ENCODE measurements at places on chromosomes 7 and 10.
A peak's percentile ranks its signal among the peaks of the same experiment; 100 is the strongest.

DNA sequence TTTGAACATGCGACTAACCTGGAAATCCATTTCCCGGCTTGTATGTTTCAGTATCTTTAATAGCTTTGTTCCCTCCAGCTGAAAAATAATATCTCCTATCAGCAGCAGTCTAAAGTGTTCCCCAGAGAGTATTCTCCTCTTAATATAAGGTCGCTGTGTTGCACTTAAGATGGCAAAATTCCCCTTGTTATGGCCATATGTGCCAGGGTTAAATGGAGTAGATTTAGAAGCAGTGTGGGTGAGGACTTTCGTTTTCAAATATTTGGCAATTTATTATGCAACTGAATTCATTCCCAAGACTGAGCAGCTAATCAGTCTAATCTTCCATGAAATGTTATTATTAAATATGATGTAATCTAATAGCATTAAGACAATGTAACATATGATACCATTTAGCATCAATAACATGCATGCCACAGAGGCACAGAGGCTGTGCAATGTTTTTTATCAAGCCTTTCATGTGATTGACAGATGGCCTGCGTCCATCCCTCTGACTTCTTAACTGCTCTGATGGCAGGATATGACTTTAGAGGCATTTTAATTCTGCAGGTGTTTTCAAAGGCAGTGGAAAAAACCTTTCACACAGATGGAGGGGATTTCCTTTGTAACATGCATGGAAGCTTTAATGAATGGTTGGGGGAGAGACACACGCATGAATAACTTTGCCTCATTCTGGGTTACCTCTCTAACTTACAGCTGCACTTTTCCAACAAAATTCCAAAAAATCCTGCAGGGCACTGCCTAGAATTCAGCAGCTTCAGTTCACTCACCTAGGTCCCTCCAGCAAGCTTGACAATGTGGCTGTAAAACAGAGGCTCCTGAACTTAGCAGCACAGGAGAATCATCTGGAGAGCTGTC lies 55.1 kb upstream of the ZPBP start:
- DNase-seq = peak; percentile 11

DNA sequence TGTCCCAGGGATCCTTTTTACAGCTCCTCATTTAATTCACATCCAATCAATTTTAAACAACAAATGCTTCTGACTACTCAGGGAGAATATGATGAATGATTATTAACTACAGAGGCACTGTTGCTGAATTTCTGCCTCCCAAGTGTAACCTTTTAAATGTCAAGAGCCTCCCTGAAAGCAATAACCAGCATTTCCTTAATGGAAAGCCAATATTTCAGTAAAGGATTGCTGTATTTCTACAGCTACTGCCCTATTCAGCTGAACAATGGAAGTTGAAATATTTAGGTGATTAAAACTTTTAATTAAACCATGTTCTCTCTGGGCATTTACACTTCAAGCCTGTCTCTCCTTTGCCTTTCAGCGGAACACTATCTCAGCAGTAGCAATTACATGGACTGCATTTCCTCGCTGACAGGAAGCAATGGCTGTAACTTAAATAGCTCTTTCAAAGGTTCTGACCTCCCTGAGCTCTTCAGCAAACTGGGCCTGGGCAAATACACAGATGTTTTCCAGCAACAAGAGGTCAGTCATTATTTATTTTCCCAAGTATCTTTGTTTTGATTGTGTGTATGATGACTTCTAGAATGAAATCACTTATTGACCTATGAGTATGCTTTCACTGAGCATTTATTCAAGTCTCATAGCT lies 304.7 kb downstream of the BICC1 start:
- DNase-seq = no peak

- DNase-seq = no peak
Measured at GRCh38 chr7:28940741-28941384, 17.3 kb downstream of the TRIL start.

DNA sequence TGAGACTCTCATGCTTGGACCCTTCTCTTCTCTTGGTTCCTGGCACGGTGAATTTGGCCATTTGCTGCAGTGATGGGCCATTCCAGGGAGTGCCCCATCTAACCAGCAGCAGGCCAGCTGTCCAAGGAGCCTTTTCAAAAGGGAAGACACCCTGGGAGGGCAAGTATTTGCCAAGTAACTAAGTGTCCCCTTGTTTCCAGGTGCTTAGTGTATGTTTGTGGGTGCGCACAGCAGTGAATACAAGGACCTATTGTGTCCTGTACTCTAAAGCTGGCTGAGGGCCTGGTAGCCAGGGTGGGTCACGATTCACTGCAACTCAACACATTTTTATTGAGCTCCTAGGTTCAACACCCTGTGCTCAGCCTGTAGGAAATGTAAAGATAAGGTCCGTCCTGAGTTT lies 348.8 kb downstream of the RNLS start:
- no peak for DNase-seq

DNA sequence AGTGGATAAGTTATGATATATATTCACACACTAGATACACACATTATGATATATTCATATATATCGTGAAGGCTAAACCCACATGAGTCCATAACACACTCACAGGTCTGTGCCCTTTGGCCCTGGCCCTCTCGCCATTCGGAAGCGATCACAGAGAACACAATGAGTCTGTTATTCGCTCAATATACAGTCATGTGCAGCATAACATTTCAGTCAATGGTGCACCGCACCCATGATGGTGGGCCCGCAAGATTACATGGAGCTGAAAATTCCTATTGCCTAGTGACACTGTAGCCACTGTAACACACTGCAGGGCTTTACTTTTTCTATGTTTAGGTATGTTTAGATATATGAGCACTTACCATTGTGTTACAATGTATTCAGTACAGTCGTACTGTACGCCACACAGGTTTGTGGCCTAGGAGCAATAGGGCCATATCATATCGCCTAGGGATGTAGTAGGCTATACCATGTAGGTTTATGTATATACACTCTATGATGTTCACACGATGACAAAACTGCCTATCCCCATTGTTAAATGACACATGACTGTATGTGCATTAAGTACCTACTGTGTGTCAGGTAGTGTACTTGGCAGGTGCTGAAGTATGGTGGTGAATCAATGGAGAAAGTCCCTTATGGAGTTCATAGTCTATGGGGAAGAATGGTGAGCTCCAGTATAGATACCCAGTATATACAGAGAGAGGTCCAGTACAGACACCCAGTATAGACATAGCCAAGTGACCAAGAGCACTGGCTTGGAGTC lies 198.8 kb upstream of the KLF14 start:
- DNase-seq = no peak

GRCh38 chr10:22554461-22555182 lies 159.8 kb downstream of the PIP4K2A start:
- DNase-seq = no peak

GRCh38 chr7:33750177-33750576 lies 155.2 kb upstream of the BMPER start:
- no peak for DNase-seq

DNA sequence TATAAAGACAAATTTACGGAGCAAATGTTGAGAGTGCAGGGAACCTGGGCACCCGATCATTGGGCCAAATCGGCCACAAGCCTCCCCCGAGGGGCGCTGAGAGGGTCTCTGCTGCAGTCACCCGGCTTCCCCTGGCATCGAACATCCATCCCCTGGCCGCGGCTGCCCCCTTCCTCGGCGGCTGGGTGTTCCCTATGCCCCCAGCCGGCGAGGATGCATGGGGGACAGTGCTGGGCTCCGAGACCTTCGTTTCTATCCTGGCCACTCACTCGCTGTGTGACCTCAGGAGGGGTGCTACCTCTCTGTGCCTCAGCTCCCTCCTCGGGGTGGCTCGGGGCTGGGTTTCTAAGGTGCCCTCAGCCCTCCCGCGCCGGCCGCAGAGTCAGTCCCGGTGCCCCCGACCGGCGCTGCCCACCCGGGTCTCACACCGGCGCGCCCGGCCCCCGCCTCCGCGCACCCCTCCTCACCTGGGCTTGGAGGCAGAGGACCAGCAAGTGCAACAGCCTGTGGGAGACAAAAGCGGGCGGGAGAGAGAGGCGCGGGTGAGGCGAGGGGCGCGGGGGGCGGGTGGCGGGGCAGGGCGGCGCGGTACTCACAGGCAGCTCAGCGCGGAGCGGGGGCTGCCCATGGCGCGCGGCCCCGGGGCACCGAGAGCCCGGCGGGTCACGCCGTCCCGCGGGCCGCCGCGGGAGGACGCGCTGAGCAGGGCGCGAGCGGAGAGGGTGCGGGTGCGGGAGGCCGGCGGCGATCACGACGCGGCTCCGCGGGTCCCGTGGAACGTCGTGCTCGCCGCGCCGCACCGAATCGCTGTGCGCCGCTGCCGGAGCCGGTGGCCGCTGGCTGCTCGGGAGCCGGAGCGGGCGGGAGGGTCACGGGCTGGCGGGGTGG lies at the start of gene FGF8:
Gene FGF8, minus strand, starts transcription at position 842 of the 888 bp plus-strand sequence. Its CDS starts 214 bp downstream, at position 628.
- no peak for DNase-seq

GRCh38 chr7:39924122-39924521 lies 25.9 kb upstream of the CDK13 start:
- DNase-seq = no peak

DNA sequence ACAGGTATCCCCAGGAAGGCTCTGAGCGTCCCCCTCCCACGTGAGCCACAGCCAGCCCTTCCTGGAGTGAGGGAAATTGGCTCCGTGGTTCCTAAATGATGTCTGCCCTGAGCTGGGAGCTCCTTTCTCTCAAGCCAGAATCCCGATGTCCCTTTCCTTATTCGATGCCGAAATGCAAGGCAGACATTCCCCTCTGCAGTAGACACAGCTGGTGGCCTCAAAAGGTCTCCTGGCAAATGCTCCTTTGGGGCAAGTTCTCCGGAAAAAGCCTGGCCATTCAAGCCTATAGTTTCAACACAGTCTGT lies 98.9 kb downstream of the HIP1 start:
- DNase-seq = no peak

- no peak for DNase-seq
Measured at GRCh38 chr7:127582361-127582760, 3.0 kb downstream of the GCC1 start.

DNA sequence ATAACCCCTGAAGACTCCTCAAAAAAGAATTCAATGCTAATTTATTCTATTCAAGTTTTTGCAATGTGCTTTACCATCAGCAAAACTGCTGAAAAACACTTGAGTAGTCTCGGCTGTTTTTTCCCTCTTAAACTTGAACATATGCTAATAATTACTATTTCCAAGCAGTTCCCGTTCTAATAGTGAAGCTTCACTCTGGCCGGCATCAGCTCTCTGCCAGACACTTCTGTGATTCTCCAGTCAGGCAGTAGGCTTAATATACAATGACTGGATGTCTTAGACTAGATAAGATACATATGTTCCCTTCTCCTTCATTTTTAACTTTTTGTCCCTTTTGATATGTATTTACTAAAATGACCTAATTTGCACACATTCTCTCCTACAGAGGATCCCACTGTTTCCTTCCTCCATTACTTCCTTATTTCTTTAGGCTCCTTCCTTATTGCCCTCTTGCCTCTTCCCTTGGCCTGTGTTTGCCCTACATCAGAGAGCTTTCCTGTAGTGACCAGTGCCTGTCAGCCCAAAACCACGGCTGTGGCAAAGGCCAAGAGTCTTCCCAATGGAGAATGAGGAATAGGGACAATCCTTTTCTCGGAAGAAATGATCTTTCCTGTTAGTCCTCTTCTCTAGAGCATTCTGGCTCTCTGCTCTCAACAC lies 23.5 kb downstream of the HEPACAM2 start:
- no peak for DNase-seq

GRCh38 chr10:76982671-76983070 lies 654.9 kb downstream of the KCNMA1 start:
- DNase-seq = no peak

DNA sequence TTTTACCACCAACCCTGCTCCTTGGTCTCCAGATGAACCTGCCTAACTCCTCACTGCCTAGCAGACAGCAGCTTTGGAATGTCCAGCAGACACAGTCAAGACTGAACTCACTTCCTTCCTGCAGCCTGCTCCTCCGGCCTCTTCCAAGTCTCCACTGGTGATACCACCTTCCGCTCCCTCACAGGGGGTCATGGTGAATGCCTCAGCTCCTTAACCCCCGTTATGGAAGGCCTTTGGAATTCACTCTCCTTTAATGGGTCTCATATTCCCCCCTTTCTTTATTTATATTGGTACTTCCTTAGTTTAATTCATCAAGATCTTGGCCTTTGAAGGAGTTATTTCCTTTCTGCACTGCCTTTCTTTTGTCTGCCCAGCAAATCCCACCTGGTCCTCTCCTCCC lies 44.9 kb upstream of the ZNF32 start:
- no peak for DNase-seq

GRCh38 chr10:35542303-35542702 lies 62.8 kb upstream of the GJD4 start:
- no peak for DNase-seq

DNA sequence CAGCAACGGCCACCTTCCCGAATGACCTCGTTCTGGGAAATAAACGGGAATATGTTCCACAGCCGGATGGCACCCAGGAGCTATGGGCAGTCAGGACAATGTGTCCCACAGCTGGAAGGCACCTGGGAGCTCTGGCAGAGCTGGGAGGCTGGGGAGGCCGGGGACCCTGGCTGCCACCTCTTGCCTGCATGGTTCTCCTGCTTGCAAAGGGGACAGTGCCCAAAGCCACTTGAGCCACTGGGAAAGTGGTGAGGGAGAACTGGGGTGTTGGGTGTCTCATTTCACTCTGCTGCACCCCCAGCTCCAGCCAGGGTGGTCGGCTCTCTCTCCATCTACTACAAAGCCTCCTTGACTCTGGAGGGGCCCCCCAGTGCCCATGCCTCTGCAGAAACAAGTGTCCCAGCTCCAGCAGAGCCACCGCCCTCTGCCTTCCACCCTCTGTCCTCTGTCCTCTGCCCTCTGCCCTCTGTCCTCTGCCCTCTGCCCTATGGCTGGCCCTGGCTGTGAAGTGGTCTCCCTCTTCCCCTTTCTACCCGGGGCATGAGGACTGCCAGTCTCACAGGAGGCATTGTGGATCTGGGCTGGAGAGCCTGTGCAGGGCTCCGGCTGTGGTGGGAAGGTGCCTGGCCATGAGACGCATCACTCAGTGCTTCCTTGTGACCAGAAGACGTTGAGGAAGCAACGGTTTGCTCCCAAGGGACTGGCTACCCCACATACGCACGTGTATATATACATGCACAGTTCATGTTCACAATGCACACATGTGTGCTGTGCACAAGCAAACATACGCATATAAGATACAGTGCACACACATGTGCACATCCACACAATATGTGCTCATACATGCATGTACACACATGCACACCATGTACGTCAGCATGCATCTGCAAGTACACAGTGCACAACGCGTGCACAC lies 21.5 kb upstream of the INPP5A start:
- DNase-seq = no peak

DNA sequence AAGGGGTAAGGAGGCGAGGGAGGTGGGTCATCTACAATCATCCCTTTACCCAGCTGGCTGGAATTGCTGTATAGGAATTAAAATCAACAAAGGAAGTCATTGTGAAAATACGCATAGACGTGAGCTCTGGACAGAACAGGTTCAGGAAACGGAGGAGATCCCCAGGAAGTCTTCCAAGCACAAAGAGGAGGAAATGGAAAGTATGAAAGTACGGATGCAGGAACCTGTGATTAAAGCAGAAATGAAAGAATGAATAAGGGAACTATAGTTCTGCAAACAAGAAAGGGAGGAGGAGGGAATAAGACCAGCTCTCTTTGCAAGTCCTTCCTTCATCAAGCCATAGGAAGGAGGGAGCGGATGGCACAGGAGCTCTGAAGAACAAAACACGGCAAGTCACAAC lies 61.8 kb downstream of the PYROXD2 start:
- DNase-seq = no peak

GRCh38 chr10:101772017-101772894 lies 3.7 kb downstream of the FGF8 start:
- DNase-seq = no peak

- no peak for DNase-seq
Measured at GRCh38 chr7:129465080-129465479, 30.8 kb downstream of the STRIP2 start.

Data from T-helper 22 cell (primary cell).